ENCODE measurements at places on chromosomes 2 and 18. TPM values are rescaled to one million over a fixed set of nuclear protein-coding genes. Genes with fewer than 3 reads are reported as not detected.
A peak's percentile ranks its signal among the peaks of the same experiment; 100 is the strongest.

- no peak for DNase-seq
Measured at GRCh38 chr2:80489717-80490116, 185.2 kb upstream of the LRRTM1 start.

GRCh38 chr2:46942891-46943626 lies 27.5 kb upstream of the MCFD2 start:
- DNase-seq: no peak

DNA sequence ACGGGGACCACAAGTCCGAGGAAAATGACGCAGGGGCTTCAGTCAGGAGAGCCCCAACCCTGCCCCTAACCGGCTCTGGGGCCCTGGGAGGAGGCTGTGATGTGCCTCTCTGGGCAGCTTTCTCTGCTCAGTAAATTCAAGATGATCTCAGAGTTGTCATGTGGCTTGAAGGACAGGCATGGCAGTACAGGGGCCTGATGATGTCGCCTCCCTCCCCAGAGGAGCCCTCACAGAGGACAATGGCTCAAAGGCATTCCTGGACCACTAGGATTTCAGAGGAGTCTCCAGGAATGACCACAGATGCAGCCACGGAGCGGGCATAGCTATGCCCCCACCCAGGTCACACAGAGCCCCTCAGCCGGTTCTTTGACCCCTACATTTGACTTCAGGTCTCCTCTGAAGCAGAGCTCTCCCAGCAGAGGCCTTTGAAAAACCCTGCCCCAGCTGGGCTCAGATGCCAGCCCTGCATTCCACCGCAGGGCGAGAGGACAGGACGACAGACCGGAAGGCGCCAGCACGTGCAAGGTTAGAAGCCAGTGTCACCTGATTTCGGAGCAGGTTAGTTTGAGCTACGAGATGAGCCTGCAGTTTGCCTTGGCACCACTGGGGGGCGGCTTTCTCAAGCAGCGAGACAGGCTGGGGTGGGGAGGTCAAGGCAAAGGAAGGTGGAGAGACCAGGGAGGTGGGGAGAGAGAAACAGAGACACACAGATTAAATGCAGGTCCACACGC lies 39.2 kb downstream of the BIN1 start:
- DNase-seq: peak; percentile 82

DNA sequence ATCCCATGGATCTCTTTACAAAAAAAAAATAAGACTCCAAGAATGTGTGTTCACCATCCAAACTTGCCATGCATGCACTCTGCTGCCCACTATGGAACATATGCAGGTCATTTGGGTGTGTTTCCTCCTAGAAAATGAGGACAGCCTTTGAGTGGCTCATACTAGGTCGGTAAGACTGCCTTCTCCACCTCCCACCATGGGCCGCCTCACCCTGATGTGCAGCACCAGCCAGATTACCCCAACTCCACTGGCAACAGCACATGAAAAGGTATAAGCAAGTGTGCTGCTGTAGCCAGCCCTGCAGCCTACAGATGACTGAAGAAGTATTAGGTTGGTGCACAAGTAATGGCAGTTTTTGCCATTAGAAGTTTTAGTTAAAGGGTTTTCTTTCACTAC lies 214.2 kb downstream of the ATAD2B start:
- DNase-seq: no peak

DNA sequence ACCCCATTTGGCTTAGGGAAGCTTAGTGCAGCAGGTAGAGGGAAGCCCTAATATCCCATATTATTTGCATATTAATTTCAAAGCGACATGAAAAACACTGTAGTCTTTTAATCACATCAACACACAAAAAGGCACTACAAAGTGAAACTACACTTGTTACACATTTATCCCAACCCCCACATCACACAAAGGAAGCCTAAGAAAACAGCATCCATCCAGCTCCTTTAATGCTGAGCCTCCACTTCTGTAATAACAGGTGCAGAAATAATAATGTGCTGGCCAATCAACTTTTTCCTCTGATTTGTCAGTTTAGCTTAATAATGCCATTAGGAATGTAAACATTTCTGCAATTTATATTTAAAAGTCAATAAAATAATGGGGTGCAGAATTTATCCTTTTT lies 274.0 kb downstream of the TCF4 start:
- DNase-seq: no peak

CCNYL1 gene
- 12.0 TPM for polyA plus RNA-seq

ASXL3 gene
- 4.0 TPM for polyA plus RNA-seq

TDRD15 gene
- polyA plus RNA-seq: not detected
